Breast epithelium (tissue), 4 donors: ENCODE measurements at places on chromosomes 6 and 20. TPM values are rescaled to one million over a fixed set of nuclear protein-coding genes. Genes with fewer than 3 reads are reported as not detected.
A peak's percentile ranks its signal among the peaks of the same experiment; 100 is the strongest.

DNA sequence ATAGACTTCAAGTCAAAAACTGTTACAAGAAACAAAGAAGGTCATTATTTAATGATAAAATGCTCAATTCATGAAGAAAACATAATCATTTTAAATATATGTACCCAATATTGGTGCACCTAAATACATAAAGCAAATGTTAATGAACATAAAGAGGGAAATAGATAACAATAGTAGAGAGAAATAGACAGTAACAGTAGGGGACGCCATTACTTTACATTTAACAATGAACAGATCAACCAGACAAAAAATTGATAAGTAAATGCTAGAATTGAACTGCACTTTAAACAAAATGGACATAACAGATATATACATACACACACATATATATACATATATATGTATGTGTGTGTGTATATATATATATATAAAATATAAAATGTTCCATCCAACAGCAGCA is 37.4 kb downstream of the IL22RA2 start:
- no peaks in the 10 kb centered on the region for H3K4me1 ChIP-seq
- DNase-seq, result no peak
- no peak overlapping the region for H3K4me3 ChIP-seq
- H3K27me3 ChIP-seq, result no peaks in the 10 kb centered on the region

DNA sequence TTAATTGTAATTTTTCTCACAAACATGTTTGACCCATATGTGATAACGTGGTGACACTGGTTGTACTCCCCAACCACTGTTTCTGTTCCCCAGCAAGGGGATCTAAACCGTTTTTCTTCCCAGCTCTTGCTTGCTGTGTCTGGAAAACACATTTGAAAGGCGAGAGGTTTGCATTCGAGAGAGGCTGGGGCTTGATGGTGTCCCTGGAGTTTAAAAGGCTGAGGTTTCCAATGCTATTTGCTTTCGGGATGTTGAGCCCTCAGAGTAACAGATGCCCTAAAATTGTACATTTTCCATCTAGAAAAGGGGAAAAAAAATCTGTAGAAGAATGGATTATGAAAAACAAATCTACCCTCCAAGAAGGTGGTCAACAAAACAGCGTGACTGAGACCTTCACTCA is 35.4 kb downstream of the AKAP12 start:
- no peak overlapping the region for H3K27ac ChIP-seq
- no peaks in the 10 kb centered on the region for H3K36me3 ChIP-seq
- no peak overlapping the region for H3K4me3 ChIP-seq
- no peaks in the 10 kb centered on the region for H3K4me1 ChIP-seq
- DNase-seq, result no peak

DNA sequence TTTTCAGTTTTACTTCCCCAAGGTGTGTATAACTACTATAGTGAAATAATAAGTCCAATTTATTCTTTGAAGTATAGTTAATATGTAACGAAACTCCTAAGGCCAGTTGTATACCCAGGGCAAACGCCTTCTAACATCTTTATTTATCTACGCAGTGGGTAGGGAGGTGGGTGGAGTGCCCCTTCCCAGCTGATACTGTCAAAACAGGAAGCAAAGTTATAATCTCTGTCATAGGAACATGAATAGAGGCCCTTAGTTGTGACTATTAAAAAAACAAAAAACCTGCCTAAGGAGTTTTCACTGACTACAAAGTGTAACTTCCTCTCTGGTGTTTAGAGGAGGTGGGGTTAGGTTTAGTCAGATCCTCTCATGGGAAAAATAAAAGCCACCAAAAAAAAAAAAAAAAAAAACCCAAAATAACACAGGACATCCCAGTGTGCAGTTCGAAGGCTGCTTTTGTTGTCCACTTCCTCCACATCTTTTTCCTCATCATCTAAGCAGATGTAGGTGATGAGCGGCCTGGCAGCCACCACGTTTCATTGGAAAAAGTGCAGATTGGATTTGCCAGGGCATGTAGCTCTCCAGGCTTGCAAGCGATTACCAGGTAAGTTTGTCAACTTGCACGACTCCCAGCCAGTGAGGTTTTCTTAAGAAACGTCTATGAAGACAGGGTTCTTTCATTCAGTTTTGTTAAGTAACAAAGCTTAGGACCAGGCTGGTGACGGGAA is 58.7 kb downstream of the UTRN start:
- no peaks in the 10 kb centered on the region for H3K36me3 ChIP-seq
- H3K27ac ChIP-seq, result peak overlapping the region; percentile 67
- H3K27me3 ChIP-seq, result no peaks in the 10 kb centered on the region
- DNase-seq, result no peak
- H3K4me3 ChIP-seq, result peak overlapping the region; percentile 24

The RSPH4A gene
- 0.80 TPM for total RNA-seq

GRCh38 chr6:147238906-147239305 is 34.7 kb downstream of the STXBP5 start:
- DNase-seq, result no peak
- H3K36me3 ChIP-seq, result no peaks in the 10 kb centered on the region
- no peaks in the 10 kb centered on the region for H3K27me3 ChIP-seq
- H3K27ac ChIP-seq, result no peak overlapping the region
- H3K4me3 ChIP-seq, result no peak overlapping the region
